ENCODE measurements at places on chromosomes 3 and 15.

- DNase-seq = peak; percentile 89
Observed at GRCh38 chr3:156693166-156693565, 18.8 kb downstream of the TIPARP start.

GRCh38 chr3:141643796-141644195, 94.3 kb upstream of the RNF7 start:
- DNase-seq = no peak

DNA sequence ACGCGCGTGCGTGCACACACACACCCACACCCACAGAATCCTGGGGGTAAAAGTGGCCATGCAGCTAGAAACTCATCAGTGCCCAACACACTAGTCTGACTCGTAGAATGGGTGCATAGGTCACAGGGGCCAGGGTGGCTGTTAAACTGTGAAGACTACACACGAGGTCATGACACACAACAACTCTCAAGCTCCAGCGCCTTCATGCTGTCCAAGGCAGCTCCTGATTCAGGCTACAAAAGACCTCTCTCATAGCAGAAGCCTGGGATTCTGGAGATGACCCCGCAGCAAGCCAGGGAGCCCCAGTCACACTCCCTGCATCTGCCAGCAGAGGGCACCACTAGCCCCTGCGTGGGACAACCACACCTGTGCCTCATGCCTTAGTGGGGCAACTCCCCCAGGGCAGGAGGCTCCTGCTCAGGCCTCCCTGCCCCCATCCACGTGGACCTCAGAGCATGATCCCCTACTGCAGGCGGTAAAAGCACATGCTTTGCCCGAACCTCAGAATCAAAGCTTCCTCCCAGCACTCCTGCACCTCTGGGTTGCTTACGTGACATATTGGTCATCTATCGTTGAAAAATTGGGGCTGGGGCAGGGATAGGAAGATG, 93.1 kb downstream of the LRIG1 start:
- DNase-seq = peak; percentile 48

- DNase-seq = no peak
Observed at GRCh38 chr3:139252719-139253118, 91.1 kb upstream of the MRPS22 start.

- DNase-seq = peak; percentile 79
Observed at GRCh38 chr3:122794779-122795673, at the start of gene SLC49A4. Gene SLC49A4 (plus strand): TSS chr3:122795069. CDS start chr3:122795193, 124 bp downstream.

GRCh38 chr3:37148208-37148607, 26.2 kb downstream of the LRRFIP2 start:
- DNase-seq = no peak

- DNase-seq = no peak
Observed at GRCh38 chr3:152335273-152335672, 66.5 kb downstream of the MBNL1 start.

DNA sequence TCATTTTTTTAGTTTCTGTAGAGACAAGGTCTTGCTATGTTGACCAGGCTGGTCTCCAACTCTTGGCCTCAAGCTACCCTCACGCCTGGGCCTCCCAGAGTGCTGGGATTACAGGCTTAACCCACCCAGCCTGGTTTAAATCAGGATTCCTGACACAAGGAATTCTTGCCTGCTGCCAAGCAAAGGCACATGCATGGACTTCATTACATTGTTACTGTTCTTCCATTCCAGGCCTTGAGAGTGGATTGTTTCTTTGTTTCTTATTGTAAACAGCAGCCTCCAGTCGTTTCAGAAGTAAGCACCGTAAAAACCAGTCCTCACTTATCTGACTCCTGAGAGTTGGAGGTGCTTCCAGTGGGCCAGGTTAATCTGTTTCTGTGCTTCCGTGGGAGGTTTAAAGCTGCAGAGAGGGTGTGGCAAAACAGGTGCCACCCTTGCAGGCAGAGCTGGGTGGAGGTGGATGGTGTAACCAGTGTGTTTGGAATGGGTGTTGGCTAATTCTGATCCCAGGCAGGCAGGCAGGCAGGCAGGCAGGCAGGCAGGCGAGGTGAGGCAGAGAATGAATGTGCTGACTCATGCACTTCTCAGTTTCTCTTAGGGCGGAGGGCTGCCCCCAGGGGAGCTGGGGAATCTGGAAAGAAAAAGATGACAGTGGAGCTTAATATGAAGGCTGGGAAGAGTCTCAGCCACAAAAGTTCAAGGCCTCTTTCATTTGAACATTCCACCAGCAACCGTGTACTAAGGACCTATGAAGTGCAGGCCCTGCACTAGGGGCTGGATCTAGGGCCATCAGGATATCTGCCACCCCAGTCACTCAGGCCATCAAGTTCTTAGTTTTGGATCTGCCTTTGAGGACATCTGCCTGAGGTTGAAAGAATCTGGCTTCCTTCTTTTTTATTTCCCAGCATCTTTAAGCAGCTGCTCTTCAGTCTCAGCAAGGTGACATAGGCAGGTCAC, 37.0 kb upstream of the CDCP1 start:
- DNase-seq = peak; percentile 82

DNA sequence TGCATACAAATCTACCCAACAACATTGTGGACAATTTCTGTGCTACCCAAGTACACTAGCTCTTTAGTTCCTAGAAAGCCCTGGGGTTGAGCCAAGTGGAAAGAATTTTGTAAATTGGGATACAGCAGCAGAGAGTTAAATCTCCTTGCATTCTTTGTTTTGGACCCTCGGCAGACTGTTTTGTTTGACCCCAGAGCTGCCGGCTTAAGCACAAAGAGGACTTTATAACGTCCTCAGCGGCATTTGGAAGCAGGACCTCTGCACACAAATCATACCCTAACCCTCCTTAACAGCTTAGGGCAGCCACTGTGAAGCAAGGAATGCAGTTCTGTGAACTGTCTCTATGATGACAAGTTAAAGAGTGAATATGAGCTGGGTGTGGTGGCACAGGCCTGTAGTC, 415.3 kb downstream of the CNTN4 start:
- DNase-seq = no peak

DNA sequence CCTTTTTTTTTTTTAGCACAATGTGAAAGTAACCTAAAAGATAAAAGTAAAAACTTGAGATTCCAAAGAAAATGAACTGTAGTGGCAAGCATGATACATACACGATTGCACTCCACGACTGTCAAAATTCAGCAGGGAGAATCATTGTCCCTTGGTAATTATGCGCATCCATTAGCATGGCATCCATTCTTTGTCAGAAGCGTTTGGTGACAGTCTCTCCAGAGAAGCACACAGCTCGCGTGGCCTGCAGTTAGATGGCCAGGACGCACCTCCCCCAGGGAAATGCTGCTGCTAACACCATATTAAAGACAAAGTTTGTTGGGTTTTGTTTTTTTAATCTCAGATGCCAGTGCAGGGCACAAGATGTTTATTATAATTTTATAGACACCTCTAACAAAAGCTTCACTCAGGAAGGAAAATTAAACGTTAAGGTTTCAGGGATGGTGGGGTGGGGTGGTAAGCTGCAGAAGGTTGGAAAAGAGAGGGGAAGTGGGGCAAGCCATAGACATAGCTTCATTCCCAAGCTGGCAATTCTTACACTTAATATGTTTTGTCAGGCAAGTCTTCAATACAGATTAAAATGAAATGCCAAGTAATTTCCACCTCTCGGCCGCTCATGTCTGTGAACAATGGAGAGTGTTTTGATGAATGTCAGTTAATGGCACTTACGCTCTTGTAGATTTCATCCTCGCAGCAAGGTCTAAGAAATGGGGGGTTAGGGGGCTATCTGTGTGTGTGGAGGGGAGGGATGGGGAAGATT, 142.8 kb upstream of the TOPAZ1 start:
- DNase-seq = no peak

DNA sequence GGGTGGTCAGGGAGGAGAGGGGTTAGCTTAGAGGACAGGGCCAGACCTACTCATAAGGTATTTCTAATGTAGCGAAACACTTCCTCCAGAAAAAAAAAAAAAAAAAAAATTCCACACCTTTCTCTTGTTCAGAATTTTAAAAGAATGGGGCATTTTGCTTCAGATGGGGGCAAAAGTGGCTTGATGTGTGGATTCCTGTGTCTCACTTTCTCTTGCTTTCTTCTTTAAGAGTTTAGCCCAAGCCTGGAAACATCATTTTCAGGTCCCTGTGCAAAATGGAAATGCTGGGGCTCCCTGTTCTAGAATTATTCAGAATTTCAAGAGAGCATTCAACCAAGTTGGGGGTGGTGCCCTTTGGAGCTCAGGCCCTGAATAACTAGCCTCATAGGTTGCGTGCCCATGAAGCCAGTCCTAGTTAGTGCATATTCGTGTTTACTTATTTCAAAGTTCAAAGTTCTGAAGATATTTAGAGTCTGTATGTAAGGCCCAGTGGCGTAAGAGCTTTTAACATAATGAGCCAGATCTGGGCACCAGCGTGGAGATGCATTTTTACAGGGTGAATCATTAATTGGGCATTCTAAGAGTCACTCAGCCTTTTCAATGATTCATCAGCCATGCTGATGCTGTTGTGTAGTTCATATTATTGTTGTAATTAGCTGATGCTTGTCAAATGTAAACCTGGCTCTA, 104.5 kb downstream of the RPLP1 start:
- peak; percentile 95 for DNase-seq

- peak; percentile 40 for DNase-seq
Observed at GRCh38 chr3:126355777-126356372, 1.3 kb downstream of the KLF15 start.

- DNase-seq = no peak
Observed at GRCh38 chr3:185207481-185207880, 46.4 kb downstream of the EHHADH start.

GRCh38 chr15:28955993-28956421, 70.2 kb downstream of the APBA2 start:
- DNase-seq = peak; percentile 57

DNA sequence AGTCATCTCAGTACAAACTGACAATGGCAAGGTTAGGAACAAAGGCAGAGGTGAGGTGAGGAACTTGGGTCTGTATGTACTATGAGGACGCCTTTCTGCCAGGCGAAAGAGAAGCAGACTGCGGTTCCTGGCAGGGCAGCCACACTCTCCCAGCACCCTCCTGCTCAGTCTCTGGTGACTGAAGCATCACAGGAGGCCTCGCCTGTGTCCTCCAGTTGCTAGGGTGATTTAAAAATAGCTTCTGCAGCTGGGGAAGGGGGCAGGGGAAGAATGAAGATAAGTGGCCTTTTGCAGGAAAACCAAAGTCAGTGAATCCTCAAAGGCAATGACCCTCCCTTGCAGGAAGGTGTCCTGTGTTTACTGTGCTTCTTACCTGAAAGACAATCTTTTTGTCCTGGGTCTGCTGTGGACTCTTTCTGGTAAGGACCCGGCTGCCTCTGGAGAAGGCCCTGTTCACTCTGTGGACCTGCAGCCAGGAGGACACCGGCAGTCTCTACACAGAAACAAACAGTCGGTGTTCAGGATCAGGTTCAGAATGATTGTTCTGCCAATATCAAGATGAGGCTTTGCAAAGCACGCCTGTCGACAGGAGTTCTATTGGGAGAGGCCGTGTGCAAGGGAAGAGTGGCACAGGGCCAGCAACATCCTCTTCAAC, 65.7 kb upstream of the DGKG start:
- peak; percentile 17 for DNase-seq

DNA sequence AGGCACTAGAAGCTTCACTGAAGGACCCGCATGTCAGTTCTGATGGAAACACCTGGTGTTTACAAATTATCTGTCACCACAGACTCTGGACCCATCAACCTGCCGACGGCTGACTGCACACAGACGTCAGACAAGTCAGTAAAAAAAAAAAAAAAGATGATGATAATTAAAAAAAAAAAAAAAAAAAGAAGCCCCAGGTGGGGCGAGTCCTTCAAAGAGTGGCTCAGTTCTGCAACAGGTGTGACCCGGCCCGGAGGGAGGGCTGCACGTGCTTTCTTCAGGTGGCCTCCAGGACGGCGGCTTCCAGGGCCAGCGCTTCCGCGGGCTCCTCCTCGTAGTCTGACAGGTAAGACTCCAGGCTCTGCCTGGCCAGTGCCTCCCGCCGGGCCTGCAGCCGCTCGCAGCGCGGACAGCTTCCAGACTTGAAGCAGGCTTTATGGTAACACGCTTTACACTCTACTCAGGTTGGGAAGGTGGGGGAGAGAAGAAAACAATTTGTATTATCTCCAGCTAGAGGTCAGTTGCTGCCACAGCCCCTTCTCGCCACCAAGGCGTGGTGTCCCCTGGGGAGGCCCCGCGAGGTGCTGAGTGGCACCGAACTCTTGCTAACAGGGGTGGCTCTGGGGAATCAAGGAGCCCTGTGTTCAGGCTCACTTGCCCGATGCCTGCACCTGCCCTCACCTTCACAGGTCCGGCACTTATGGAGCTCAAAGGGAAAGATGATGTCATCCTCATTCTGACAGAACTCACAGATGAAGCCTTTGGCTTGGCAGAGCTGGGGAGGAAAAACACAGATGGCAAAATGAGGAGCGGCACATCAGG, 61.8 kb downstream of the RUBCN start:
- no peak for DNase-seq

All from fibroblast of skin of back (primary cell).